ENCODE measurements at places on chromosomes 4 and X. TPM values are rescaled to one million over a fixed set of nuclear protein-coding genes. Genes with fewer than 3 reads are reported as not detected.

DNA sequence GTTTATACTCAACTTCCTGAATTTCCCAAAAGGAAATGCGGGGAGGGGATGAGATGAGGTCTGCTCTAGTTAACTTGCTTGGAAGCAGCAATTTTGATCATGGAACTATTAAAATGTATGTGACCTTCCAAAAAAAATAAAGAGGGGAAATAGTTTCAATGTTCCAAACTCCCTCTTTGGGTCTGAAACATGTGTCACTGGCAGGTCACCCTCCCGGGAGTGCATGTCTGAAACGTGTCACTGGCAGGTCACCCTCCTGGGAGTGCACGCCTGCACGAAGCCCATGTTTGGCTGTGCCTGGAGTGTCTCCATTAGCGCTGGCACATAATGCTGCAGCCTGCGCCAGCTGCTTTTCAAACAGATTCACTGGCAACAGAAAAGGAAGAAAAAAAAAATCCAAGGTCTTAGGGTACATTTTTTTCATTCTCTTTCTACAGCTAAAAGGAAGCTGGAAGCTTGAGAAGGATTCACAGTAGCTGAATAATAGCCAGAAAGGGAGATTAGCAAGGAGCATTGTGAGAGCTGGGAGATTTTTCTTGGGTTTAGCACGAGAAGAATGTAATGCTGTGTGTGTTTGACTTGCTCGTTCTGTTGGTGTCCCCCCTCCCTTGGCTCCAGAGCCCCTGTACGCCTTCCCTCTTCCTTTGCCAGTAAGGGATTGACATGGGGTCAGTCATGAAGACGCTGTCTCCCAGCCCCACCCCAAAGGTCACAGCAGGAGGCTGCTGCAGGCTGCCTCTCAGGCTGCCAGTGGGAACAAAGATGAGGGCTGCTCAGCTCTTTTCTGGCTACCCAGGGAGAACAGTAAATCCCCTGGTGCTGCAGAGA is 39.2 kb upstream of the TLR3 start:
- DNase-seq = no peak

DNA sequence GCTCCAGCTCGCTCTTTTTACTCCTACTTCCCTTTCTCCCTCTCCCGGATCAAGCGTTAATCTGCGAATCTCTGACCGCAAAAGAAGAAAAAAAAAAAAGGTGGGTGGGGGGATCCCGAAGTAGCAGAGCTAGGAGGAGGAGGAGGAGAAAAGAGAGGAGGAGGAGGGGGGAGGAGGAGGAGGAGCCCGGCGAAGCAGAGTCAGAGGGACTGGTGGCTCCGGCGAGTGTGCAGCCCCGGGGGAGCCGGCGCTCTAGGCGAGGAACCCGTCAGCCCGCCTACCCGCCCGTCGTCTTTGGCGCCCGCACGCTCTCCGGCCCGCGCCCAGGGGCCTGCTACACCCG is at the start of gene NHSL2:
NHSL2 (plus strand) TSS at position 203 of the 343 bp plus-strand sequence.
- peak; percentile 67 for DNase-seq

DNA sequence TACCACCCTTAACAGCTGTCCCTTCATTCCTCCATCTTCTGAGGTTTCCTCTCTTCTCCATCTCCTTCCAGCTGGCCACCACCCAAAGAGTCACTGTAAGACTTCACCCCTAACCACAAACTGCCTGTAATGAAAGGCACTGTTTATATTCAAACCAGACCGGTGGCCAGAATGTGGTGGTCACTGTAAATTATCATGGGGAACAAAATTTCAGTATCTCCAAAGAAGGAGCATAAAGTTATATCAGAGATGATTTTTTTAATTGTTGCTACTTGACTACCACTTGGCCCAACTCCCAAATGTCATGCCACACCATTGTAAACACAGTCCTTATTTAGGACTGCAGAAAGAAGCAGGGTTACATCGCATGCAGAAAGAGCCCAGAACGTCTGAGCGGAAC is 44.8 kb downstream of the SMARCA1 start:
- DNase-seq = no peak

DNA sequence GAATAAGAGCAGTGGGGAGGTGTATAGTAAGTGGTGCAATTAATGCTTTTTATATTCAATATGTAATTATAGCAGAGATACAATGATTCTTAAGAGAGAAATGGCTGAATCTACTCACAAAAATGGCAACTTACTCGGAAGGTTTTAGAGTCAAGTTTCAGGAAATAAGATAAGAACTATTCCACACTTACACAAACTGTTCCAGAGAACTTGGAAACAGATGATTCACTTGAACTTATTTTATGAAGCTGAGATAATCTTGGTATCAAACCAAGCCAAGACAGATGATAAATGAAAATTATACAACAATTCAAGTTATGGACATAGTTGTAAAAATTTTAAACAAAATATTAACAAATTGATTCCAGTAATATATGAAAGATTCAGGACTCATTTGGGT is 311.3 kb upstream of the HS3ST1 start:
- DNase-seq = no peak

- DNase-seq = no peak
Observed at GRCh38 chr4:30718021-30718542, 2.1 kb upstream of the PCDH7 start.

DNA sequence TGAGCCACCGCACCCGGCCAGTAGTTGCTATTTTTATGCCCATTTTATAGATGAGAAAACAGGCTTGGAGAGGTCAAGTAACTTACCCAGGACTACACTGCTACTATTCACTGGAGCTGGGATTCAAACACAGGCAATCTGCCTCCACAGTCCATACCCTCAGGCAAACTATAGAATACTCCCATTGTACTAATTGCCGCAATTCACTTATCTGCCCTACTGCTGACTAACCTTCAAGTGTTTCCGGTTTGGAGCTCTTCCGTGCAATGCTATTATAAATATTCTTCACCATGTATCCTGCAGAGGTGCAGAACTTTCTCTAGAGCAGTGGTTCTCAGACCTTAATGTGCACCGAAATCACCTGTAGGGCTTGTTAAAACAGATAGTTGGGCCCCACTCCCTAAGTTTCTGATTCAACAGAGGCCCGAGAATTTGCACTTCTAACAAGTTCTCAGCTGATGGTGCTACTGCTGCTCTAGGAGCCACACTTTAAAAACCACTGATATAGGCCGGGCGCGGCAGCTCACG is 1.9 kb upstream of the G3BP2 start:
- no peak for DNase-seq

- no peak for DNase-seq
Observed at GRCh38 chrX:10184411-10184810, 27.6 kb downstream of the CLCN4 start.

- no peak for DNase-seq
Observed at GRCh38 chrX:155966876-155967275, 30.6 kb upstream of the IL9R start.

DNA sequence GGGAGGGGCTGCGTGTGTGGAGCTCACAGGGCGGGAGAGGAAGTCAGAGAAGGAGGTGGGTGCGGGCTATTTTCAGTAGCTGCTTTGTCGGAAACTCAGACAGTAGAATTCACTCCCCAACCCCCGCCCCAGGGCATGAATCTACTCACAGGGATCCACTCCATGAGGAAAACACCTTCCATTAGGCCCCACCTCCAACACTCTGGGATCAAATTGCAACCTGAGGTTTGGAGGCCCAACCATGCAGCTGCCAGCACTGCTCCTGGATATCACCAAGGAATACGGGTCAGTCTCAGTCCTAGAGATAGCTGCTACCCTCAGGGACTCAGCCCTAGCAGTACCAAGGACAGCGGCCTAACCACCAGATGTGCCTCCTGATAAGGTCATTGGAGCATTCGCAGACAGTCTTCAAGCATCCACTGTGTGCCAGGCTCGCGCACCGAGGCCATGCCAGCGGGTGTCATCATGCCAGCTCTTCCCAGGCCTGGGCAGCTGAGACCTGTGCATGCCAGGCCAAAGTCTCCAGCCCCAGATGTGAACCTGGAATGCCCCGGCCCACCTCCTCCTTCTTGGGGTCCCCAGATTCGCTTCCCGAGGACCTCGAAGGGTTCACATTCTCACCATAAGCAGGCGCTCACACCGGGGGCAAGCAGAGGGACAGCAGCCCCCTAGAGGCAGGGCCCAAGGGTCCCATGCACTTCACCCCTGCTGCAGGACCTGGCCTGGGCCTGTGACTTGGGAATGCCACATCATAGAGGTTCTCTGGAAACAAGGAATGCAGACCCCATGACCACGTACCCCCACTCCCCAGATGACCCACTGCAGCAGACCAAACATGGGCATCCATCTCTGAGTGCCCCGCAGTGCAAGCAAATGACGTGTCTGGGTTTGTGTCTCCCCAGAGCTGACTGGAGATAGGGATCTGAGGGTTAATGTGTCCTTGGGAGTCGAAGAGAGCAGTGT is 102.3 kb downstream of the ADRA2C start:
- peak; percentile 43 for DNase-seq

DNA sequence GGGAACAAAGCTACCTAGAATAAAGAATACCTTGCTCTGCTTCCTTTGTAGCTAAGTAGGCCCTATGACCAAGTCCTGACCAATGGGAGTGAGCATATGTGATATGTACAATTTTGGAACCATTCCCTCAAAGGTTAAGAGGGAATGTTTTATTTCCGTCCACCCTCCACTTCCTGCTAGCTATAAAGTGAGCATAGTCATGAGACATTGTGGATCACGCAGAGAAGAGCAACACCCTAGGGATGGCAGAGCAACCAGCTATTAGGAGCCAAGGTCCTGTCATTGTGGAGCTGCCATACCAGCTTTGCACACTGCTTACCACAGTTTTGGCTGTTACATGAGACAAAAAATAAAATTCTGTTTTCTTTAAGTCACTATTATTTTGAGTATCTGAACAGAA is 45.8 kb upstream of the RNF128 start:
- DNase-seq = no peak

GRCh38 chrX:118644378-118644777 is 83.0 kb upstream of the IL13RA1 start:
- no peak for DNase-seq

GRCh38 chr4:144969821-144970220 is 128.2 kb downstream of the ANAPC10 start:
- DNase-seq = no peak

GRCh38 chrX:24838629-24839028 is 144.9 kb downstream of the POLA1 start:
- no peak for DNase-seq

DNA sequence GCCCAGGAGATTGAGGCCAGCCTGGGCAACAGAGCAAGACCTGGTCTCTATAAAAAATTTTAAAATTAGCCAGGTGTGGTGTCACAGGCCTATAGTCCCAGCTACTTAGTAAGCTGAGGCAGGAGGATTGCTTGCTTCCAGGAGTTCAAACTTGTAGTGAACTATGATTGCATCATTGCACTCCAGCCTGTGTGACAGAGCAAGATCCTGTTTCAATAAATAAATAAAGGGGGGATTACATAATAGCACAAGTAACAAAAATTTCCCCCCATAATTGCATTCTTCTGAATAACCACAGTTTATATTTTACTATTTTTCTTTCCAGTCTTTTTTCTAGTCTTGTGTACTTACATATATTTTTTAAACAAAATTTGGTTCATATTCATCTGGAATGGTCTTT is 135.6 kb downstream of the CHIC2 start:
- no peak for DNase-seq

GRCh38 chr4:73723023-73723422 is 17.3 kb upstream of the CXCL8 start:
- DNase-seq = no peak

DNA sequence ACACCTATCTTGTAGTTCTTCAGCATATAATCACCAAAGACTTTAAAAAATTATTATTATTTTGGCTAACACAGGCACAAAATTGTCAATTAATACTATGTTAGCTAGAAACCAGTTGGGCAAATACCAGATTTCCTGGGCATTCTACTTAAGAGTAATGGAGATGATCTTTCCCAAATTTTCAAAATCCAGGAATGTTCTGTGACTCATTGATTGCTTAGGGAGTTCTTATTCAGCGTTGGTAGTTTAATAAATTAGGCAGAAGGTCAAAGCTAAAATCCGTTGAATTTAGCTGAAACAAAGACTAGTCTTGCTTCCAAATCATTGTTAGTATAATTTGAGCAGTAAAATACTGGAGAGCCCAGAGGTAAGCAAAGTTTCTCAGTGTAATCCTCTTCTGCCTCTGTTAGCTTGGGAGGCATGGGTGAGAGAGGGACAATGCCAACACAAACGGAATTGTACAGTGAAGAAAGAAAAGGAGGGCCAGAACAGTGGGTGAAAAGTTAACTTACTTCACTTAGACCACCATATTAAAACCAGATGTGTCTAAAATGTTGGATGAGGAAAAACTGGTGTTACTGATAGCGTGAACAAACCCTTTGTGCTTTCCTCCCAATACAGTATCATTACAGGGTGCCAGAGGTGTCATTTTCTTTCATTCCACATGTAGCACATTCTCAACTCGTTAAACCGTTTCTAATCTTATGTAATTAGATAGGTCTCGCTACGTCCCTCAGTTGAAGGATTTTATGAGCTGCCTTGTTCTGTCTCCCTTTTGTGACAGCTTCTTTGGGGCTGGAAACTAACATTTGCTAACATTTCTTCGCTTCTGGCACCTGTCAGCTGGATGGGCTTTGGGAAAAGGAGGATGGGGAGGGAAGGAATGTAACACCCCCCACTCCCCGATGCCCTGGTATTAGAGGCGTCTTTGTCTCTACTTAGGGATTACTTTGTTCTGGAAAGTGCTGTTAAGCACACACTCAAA is 87.4 kb upstream of the CITED1 start:
- DNase-seq = no peak

- peak; percentile 72 for DNase-seq
Observed at GRCh38 chr4:121370729-121371325, 10.0 kb downstream of the QRFPR start.

- peak; percentile 74 for DNase-seq
Observed at GRCh38 chr4:2260344-2261109, 1.4 kb downstream of the MXD4 start.

- DNase-seq = no peak
Observed at GRCh38 chr4:40613456-40613855, 16.2 kb downstream of the RBM47 start.

DNA sequence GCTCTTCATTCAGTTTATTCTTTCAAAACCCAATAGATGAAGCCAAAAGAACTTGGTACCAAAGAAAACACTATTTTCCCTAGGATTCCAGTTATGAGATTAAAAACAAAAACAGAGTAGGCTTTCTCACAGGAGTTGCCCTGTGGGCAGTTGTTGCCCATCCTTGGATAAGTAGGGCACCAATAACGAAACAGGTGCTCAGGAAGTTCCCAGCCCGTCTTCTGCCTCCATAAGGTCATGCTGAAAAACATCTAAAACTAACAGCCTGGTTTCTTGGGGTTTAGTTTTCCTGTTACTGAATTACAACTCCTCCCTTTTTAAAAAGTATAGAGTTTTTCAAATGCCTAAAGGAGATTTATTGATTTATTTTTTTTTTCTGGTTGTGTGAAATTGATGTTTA is 14.7 kb downstream of the TSPAN5 start:
- DNase-seq = no peak

GRCh38 chr4:140271553-140271952 is 101.9 kb upstream of the SCOC start:
- DNase-seq = no peak

Gene XPNPEP2
- 6.6 TPM for total RNA-seq

Gene SLAIN2
- total RNA-seq = 103 TPM

Gene EDNRA
- total RNA-seq = 22.8 TPM

Gene KLKB1
- 1.1 TPM for total RNA-seq

Gene EGFL6
- total RNA-seq = 1.6 TPM

Gene HSD17B13
- total RNA-seq = 1.4 TPM

Gene CDKL5
- 13.6 TPM for total RNA-seq

Gene NLGN4X
- 17.9 TPM for total RNA-seq
